Left ventricle myocardium superior (tissue), 1 donor: ENCODE measurements at places on chromosomes 4 and X. TPM values are rescaled to one million over a fixed set of nuclear protein-coding genes. Genes with fewer than 3 reads are reported as not detected.

CPLX1 gene
- total RNA-seq = 4.4 TPM

- no peak for DNase-seq
Measured at GRCh38 chr4:84916227-84916626, 50.3 kb downstream of the WDFY3 start.

GRCh38 chr4:16652732-16653305 lies 245.6 kb downstream of the LDB2 start:
- no peak for DNase-seq

GRCh38 chrX:100928660-100929613 lies at the start of gene XKRX:
Gene XKRX, minus strand, starts transcription at chrX:100928917. Its CDS starts 613 bp downstream, at chrX:100928304.
- peak; percentile 38 for DNase-seq

GIMD1 gene
- total RNA-seq = not detected

- DNase-seq = no peak
Measured at GRCh38 chr4:38044060-38044459, 83.9 kb downstream of the PTTG2 start.

DNA sequence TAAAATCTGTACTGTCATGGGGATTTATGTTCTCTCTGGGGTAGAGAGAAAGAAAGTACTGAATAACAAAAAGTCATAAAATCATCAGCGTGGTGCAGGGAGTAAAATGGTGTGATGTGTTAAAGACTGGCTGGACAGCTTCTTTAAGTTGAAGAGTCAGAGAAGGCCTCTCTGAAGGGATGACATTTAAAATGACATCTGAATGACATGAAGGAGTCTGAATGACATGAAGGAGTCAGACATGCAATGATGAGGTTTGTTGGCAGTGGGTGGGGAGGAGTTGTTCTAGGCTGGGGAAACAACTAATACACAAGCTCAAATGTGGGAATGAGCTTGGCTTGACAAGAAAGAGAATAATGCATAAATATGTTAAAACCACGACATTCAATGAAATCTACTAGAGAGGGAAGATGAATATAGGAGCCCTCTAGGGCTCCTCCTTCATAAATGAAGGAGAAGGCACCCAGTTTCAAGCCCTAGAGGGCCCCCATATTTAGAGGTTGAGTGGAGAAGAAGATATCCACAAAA lies 63.9 kb upstream of the KIT start:
- no peak for DNase-seq

DNA sequence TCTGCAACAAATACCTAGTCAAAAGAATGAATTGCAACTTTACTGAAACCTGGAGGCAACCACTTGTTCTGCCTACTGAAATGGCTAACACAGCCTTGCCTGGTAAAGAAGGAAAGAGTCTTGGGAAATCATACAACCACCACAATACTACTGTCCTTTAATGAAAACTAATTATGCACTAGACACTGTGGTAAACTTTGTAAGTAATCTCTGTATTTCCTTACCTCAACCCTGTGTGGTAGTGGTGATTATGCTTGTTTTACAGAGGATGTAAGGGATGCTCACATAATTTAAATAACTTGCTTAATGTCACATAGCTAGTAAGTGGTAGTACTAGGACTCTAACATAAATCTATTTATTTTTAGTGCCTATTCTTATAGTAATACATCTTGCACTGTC lies 44.7 kb downstream of the TMEM156 start:
- DNase-seq = no peak

TREX2 gene
- total RNA-seq = 0.25 TPM

DNA sequence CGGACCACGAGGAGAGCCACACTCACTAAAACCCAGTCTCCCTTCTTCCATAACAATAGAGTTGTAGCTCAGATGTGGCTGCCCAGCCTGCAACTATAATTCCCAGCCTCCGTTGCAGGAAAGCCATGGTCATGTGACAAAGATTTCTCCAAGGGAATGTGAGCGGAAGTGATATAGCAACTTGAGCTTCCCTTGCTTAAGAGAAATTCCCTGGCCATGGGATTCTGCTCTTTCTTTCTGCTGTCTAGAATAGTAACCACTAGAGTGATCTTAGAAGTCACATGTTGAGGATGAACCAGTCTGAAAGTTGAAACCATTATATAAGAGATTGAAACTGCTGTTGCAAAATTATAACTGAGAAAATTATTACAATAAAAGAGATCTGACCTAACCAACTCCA lies 86.4 kb upstream of the MED14 start:
- no peak for DNase-seq

DNA sequence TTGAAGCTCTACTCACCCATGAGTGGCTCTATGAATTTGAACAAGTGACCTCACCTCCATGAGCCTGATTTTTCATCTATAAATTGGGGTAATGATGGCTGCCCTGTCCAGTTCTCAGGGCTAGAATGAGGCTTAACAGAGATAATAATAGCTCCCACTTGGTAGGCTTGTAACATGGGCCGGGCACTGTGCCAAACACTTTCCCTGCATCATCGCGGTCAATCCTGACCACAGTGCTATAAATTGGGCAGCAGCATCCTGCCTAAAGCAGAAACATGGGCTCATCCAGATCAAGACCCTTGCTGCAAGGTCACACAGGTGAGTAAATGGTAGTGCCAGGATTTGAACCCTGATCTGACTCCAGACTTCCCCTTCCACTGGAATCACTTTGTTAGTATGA lies 12.8 kb downstream of the APLN start:
- DNase-seq = peak; percentile 51

DNASE1L1 gene
- 58.7 TPM for total RNA-seq

DNA sequence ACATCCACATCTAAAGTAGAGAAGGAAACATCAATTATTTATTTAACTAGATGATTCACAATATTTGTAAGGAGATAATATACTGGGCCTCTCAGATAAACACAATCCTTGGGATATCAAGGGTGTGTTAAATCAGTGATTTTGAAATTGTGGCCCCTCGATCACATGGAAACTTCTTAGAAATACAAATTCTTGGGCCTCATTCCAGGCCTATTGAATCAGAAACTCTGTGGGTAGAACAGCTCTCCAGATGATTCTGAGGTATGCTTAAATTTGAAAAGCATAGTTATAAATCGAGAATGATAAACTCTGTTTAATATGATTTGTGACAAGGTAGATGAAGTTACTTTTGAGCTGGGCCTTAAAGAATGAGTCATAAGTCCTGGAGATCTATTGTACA lies 64.3 kb upstream of the GPR174 start:
- DNase-seq = no peak

COX7B2 gene
- not detected for total RNA-seq

GRCh38 chr4:143489106-143489505 lies 24.4 kb upstream of the SMARCA5 start:
- DNase-seq = no peak

GRCh38 chr4:8709050-8709728 lies 116.6 kb downstream of the CPZ start:
- no peak for DNase-seq

RNF150 gene
- 57.1 TPM for total RNA-seq

DRP2 gene
- total RNA-seq = 0.05 TPM

GRCh38 chrX:103774070-103774642 lies 2.5 kb upstream of the PLP1 start:
- no peak for DNase-seq

EVC2 gene
- 1.5 TPM for total RNA-seq

- DNase-seq = no peak
Measured at GRCh38 chrX:68354879-68355628, 78.2 kb downstream of the OPHN1 start.

TCEAL6 gene
- not detected for total RNA-seq

DNA sequence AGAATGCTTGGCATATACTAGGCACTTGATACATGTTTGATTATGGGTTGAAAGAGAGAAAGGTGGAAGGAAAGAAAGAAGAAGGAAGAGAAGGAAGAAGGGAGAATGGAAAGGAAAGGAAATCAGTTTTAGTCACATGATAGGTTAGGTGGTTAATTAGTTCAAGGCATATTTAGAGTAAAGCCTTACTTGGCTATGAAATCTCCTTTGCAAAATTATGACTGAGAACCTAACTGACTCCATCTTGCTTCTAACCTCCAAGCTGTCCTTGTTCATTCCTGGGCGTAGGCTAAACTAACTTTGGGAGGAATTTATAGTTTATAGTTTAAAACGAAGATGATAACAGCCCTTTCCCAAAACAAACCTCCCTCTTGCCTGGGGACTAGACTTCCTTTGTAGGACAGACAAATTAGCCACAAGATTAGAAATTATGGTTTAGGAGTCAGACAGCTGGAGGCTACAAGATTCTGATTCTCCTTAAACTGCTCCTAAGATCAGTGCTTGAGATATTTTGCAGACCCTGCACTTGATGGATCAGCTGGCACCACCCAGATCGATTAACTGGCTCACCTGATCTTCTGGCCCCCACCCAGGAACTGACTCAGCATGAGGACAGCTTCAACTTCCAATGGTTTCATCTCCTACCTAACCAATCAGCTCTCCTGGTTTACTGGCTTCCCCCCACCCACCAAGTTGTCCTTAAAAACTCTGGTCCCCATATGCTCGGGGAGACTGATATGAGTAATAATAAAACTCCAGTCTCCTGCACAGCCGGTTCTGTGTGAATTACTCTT lies 55.0 kb downstream of the TXK start:
- no peak for DNase-seq

- no peak for DNase-seq
Measured at GRCh38 chr4:26022346-26023202, 108.6 kb downstream of the SMIM20 start.

GRCh38 chr4:70402762-70403161 lies 5.0 kb downstream of the OPRPN start:
- DNase-seq = no peak

DNA sequence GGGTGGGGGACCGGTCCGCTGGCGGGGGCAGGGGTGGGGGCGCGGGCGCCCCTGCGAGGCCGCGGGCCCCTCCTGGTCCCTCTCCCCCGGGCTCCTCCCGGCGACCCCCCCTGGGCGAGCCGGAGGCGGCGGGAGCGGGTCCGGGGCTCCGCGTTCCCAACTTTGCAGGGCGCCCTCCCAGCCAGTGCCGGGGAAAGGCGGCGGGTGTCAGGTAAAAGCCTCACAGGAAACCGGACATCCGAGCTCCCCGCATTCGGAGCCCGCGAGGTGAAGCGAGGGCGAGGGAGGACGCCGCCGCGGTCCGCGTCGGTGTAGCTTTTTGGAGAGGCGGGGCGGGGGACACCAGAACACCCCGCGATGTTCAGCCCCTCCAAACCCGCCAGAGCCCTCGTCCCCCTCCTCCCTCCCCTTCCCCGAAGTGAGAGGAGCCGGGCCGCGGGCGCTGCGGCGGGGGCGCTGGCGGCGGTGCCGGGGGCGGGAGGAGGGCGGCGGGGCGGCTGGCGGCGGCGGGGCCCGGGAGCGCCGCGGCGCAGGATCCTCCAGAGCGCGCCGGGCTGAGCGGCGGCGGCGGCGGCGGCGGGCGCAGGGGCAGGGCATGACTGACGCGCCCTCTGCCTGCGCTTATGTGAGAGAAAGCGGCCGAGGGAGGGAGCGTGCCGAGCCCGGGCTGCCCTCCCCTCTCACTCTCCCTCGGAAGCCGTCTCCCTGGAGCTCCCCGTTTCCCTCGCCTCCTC lies at the start of gene VEGFC:
VEGFC (minus strand) TSS at position 597 of the 734 bp plus-strand sequence. CDS start 611 bp downstream, outside the sequence.
- DNase-seq = peak; percentile 77

DNA sequence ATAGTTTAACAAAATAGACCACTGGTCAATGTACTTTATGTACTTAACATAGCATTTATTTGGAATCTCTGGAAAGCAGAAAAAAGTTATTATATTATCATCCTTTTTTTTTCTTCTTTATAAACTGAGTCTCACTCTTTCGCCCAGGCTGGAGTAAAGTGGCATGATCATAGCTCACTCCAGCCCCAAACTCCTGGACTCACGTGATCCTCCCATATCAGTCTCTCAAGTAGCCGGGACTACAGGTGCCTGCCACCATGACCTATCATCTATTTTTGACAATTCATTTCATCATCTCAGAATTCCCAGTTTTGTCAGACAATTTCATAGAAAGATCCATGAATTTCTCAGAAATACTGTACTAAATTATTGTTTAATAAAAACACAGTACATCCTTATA lies 12.7 kb downstream of the RAB28 start:
- no peak for DNase-seq

DNA sequence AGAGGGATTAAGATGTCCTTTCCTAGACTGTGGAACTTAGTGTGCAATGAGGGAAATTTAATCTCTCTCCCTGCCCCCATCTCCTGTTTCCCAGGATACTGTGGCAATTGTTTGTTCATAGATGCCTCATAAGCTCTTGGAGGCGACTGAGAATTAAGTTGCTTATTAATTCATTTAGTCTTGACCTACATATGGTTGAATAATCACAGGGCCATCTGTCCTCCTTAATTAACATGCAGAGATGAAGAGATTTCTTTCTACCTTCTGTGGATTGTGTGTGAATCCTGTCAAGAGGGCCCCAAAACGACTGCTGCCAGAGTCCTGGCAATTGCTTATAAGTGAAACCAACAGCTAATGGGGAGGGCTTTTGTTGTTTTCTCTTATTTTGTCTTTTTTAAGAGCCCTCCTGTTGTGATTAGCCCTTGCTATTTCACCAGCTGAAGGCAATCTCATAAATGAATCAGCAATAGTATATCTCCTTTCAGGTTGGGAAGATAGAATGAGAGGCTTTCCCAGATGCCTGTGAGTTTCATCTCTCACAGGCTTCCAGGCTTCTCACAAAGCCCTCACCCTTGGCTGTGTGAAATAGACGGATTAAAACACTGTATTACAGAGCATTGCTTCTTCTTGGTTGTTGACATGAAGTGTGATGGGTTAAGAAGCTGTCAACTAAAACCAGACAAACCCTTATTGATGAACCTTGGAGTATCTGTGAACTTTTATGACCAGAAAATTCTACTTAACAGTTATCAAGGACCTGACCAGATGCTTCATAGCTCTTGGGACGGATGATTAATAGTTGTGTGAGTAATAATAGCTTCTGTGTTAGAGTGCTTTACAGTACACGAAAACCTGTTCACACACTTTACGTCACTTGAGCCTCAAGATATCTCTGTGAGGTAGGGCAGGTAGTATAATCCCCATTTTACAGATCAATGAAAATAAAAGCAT lies 58.5 kb downstream of the PGRMC2 start:
- DNase-seq = no peak

SPANXN3 gene
- total RNA-seq = not detected

DNA sequence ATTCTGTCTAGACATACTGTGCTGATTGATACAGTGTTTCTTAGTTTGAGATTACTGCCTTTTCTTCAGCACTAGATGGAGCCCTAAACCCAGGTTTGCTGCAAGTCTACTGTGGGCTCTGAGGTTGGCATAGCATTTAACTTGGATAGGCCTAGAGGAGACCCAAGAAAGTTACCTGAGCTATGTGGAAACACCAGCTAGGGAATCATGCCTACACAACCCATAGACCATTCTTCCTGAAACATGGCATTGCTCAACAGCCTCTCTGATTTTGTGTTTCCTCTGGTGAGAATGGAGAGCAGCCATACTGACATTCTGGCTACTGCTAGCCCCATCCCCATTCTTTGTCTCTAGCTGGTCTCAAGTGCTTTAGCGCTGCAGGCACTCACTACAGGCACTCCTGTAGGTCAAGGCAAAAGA lies 287.7 kb upstream of the PCDH18 start:
- no peak for DNase-seq

- no peak for DNase-seq
Measured at GRCh38 chr4:89300060-89300459, 7.5 kb downstream of the GPRIN3 start.

- DNase-seq = no peak
Measured at GRCh38 chr4:163591614-163592020, 97.1 kb downstream of the TMA16 start.

- DNase-seq = no peak
Measured at GRCh38 chr4:73193155-73193554, 65.4 kb downstream of the ANKRD17 start.

CXCR3 gene
- 0.20 TPM for total RNA-seq

- no peak for DNase-seq
Measured at GRCh38 chr4:25320336-25320735, 7.8 kb downstream of the ZCCHC4 start.

DCHS2 gene
- total RNA-seq = not detected

GRCh38 chr4:121943941-121944340 lies 7.9 kb downstream of the TRPC3 start:
- DNase-seq = no peak
